Right ventricle myocardium inferior (tissue), 1 donor: ENCODE measurements at places on chromosomes 3 and 15.

GRCh38 chr3:14565868-14566588 is 25.9 kb upstream of the GRIP2 start:
- no peak for DNase-seq

DNA sequence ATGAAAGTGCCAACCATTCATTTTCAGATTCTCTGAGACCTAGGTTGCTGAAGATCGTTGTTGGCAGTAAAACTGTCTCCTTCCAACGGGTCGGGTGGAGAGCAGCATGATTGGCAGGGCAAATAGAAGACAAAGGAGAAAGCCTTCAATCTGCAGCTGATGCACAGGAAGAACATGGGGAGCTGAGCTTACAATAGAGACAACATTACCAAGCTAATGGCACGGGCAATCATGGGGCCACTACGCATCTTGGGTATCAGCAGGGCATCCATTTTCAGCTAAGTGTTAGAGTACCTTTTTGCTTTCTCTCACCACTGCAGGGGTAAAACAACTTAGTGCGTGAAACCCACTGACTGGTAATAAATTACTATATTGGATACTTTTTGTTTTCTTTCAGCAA is 114.8 kb downstream of the WDR72 start:
- no peak for DNase-seq

DNA sequence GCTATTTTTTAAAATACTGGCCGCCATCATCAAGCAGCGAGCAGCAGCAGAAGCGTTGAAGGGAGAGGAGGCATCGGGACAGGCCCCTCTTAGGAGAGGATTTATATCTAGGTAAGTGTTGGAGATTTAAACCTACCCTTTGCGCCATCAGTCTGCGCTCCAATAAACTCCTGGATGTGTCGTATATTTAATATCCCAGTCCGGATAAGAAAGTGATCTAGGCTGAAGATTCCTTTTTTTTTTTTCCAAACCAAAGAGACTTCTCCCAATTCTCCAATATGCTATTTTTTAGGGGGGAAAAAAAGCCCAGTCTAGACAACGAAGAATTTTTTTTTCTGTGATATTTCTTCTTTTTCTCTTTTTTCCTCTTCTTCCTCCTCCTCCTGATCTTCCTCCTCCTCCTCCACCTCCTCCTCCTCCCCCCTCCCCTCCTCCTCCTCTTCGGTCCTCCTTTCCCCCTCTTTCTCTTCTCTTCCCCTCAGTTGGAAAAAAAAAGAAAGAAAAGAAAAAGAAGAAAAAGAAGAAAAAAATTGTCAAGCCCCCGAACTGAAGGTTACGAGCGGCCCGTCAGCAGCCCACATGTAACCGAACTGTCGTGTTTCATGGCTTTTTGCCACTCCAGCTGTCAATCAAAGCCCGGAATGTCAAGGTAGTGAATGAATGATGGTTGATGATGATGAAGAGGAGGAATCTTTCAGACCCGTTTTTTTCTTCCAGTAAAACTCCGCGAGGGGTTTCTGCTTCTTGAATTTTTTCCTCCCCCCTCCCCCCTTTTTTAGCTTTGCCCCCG is 835 bp downstream of the MEIS2 start:
- no peak for DNase-seq

DNA sequence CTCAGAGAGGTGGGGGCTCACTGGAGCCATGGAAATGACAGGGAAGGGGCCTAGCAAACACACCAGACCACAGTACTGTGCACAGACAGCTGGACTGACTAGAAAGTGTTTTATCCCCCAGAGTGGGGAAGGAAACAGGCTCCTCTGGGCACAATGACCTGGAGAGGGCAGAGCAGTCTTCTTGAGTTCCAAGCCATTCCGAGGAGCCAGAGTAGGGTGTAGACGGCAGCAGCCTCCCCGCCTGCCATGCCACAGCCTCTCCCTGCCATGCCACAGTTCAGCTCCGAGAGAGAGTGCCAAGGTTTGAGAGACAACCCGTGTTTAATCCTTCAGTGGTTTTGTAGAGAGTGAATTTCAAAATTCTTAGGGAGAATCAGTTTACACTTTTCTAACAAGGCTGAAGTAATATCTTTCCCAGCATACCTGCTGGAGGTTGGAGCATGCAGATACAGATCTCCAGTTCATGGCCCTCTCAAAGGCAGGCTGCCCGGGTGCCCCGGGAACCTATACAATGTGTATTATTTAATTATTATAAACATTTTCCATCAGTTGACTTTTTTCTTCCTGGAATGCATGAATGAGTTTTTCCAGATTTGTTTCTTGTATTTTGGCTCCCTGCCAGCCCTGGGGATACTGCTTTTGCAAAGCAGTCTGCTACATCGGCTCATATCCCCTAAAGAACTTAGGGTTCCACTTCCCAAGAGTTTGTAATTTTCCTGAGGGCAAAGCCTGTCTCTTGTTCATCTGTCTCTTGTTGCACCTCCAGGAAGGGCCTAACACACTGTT is 3.2 kb downstream of the PODXL2 start:
- DNase-seq: no peak

- no peak for DNase-seq
These were observed 16.9 kb downstream of the ACKR2 start for GRCh38 chr3:42826141-42826540.

- no peak for DNase-seq
These were observed 250.1 kb upstream of the LYSMD4 start for GRCh38 chr15:99983171-99983885.

GRCh38 chr3:197504229-197504628 is 51.5 kb downstream of the BDH1 start:
- no peak for DNase-seq

DNA sequence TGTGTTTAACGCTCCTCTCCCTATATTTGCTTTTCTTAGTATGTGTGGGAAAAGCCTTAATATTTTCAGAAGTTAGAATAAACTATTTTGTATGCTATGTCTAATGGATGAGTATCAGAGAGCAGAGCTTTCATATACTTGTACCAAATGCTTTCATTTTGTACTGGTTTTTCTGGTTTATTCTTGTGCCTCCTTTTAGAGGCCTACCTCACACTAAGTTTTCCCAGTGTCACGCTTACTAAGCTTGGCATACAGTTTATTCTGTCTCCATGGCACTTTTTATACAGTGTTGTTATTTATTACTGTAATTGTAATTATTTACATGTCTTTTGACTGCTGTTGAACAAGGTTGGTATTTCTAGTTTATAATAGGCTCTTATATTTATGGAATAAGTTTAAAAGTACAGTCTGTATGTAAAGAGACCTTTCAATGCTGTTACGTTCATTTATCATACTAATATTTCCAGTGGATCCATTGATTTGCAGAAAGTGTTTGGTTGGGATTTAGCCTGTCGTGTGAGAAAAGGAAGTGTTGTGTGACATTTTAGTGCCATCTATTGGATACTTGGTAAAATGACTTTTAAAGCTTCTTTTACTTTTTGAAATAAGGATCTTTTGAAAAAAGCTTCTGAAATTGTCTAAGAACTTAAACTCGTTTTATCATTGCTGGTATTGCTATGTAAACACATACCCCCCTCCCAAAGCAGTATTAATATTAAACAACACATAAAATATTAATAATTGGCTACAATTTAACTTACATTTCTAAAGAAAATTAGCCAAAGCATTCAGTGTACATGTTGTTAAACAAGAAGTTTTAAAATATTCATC is 5.2 kb upstream of the EBLN2 start:
- DNase-seq: no peak

- no peak for DNase-seq
These were observed 627.7 kb upstream of the AGTR1 start for GRCh38 chr3:148070041-148070440.

DNA sequence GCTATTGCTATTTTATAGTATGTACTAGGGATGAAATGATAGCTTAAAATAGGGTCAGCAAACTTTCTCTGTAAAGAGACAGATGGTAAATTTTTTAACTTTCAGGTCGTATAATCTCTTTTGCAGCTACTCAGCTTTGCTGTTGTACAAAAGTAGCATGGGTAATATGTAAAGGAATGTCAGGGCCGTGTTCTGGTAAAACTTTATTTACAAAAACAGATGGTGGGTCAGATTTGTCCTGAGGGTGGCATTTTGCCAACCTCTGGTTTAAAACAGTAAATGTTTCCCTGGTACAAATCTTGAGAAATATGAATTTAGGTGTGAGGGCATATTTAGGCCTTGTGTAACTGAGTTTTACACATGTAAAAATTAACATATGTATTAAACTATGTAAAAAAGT is 18.6 kb downstream of the NMD3 start:
- no peak for DNase-seq

DNA sequence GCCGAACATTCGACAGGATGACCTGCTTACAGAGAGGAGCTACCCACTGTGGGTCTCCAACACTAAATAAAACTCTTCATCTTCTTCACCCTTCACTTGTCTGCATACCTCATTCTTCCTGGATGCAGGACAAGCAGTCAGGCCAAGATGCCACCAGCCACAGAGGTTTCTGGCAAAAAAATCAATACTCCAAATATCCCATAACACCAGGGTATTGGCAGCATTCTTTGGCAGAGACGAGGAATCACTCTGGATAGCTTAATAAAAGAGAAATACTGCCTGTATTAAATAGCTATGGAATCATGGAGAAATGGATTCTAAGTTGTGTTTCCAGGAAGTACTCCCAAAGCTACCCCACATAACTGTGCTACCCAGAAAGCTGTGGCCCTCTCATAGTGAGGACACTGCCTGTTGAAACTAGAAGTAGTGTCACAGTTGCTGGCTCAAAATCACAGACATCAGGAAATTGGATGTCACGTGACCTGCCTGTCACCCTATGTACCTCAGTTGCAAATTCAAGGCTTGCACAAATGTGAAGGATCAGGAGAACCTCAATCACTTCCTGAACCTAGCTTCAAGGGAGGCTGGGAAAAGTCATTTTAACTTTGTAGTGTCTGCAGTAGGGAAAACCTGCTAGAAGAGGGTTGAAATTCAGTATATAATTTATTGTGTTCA is 11.0 kb upstream of the LRRC31 start:
- DNase-seq: no peak

- DNase-seq: no peak
These were observed 509 bp upstream of the LRRC3B start for GRCh38 chr3:26621906-26622620.

DNA sequence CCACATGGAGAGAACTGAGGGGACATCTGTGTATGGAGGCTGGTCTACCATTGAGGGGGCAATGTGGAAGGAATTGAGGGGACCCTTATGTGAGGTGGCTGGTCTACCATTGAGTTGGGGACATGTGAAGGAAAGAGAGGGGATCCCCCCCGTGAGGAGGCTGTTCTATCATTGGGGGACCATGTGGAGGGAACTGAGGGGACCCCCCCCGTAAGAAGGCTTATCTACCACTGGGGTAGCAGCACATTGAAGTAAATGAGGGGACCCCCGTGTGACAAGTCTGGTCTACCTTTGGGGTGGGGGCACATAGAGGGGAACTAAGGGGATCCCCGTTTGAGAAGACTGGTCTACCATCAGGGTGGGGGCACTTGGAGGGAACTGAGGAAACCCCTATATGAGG is 158.0 kb downstream of the FBLN2 start:
- DNase-seq: no peak

DNA sequence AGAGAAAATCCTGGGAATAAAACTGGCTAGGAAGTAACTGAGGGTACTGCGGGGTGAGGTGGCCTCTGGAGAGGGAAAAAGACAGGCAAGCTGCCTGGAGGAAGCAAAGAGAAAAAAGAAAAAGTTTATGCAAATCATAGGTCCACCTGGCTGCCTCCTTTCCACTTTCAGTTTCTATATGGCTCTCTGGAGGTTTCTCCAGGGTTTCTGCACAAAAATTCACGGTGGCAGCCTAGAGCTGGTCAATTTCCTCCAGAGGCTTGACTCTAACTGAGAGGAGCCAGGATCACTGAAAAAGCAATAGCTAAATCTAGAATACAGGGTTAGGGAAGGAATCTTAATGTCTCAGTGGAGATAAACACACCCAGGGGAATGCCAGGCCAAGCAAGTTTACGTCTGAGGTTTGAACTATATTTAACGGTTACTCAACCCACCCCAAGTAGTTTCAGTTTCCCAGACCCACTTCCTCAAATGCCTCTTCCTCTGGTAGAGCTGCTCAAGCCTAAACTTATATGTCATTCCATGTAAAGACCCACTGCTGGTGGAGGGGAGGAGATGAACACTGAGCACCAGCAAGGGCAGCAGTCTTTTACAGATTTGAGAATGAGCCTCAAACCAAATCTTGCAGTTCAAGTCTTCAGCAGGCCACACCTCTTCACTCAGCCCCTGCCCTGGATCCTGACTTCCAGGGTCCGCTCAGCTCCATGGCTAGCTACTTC is 5.7 kb downstream of the LYSMD2 start:
- DNase-seq: no peak

GRCh38 chr3:112315791-112316190 is 17.2 kb upstream of the CD200 start:
- DNase-seq: no peak

- no peak for DNase-seq
These were observed 158.5 kb upstream of the TPM1 start for GRCh38 chr15:62883938-62884479.

DNA sequence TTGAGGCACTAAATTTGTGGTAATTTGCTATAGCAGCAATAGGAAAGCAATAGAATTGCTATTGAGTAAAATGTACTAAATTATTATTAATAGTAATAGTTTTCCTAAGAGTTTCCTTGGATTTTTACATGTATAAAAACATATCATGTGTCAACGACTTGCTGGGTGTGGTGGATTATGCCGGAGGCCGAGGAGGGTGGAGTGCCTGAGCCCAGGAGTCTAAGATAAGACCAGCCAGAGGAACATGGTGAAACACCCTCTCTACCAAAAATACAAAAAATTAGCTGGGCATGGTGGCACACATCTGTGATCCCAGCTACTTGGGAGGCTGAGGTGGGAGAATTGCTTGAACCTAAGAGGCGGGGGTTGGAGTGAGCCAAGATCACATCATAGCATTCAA is 749.9 kb downstream of the TBL1XR1 start:
- DNase-seq: no peak

DNA sequence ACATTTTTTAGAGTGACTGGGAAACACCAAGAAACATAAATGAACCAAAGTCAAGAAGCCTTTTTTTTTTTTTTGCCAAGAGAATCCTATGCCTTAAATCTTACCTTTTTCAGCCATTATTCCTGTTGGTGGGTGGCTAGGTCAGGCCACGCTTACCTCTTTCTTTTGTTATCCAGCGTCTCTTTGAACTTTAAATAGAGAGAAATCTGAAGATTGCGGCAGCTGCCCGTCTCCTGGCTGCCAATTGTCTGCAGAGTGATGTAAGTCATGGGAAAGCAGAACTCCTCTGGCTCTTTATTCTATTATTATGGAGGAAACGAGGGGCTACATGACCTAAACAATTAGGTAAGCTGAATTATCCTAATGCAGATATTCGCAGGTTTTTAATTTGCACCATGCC is at the start of gene STRIT1:
STRIT1 (minus strand) TSS at position 168 of the 400 bp plus-strand sequence.
- DNase-seq: no peak

DNA sequence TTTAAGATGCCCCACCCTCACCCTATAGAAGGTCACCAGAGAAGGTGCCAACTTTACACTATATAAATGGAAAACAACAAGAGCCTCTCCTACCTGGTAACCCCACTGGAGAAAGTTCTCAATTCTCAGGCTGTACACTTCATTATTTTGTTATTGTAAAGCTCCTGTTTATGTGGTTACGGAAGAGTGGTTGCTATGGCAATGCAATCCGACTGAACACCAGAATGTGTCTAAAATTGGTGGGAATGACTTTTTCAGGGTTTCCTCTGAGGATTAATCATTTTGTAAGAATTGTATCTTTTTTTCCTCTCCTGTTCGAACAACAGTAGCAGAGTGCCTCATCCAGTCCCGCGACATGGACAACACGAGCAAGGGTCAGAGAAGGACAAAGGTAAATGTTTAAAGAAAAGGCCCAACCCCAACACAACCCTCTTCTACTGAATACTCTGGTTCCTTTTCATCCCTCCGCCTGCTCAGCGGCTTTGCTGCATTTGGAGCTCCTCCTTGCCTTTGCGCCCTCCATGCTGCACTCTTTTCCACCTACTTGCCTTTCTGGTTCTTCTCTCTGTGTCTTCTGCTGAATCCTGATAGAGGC is 45.3 kb downstream of the DGKG start:
- DNase-seq: no peak
